Activated CD4-positive, alpha-beta memory T cell treated with anti-CD3 and anti-CD28 coated beads, Interleukin-2, amount 10 ng/mL, durations not matched to agents 7 days and 5 days (primary cell): ENCODE measurements at places on chromosomes 5 and 9.
A peak's percentile ranks its signal among the peaks of the same experiment; 100 is the strongest.

DNA sequence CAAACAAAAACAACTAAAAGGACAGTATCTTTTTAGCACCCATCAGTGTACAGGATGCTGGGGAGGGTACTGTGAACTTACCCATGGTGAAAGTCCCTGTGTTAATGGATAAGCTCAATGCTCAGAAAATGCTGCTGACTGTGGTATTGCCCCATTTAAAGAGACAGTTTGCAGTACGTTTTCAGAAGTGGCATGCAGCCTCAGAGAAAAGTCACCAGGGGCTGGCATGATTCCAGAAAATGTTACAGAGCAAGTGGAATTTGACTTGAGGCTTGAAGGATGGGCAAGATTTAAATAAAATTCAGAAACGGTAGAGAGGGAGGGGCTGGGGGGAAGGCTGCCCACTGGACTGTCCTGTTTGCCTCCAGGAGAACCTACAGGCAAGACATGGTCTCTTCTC lies 7.2 kb downstream of the S1PR3 start:
- no peak for DNase-seq

- no peak for DNase-seq
Observed at GRCh38 chr5:17463653-17464052, 34.4 kb upstream of the TAF11L2 start.

DNA sequence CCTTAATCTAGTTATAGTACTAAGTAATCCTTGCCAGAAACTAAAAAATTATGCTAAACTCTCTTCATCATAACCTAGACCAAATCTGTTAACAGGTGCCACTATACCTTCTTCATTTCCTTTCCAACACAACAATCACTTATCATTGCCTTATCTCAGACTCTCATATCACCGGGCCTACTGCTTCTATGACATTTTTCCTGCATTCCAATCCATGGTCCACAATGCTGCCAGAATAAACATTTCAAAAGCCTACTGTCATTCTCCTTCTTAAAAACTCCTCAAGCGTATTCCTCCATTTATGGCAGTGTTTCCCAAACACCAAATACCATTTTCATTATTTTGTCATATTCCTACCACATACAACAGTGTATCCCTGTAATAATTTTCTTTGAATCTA lies 6.5 kb downstream of the PPP6C start:
- no peak for DNase-seq

DNA sequence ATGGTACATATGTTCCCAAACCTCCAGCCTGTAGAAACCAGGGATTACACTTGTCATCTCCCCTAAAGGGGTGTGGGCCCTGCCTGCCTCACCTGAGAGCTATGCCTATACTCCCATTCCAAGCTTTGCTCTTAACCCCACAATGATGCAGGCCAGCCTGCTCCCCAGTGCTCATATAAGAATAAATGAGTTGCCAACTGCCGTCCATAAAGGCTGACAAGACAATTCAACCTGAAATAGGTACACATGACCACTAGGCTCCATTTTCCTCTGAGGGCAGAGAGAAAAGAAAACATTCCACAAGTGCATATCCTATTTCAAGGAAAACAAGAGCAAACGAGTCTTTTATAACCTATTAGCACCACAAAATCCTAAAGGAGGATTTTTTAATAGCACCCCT lies 28.4 kb downstream of the SKP1 start:
- no peak for DNase-seq

DNA sequence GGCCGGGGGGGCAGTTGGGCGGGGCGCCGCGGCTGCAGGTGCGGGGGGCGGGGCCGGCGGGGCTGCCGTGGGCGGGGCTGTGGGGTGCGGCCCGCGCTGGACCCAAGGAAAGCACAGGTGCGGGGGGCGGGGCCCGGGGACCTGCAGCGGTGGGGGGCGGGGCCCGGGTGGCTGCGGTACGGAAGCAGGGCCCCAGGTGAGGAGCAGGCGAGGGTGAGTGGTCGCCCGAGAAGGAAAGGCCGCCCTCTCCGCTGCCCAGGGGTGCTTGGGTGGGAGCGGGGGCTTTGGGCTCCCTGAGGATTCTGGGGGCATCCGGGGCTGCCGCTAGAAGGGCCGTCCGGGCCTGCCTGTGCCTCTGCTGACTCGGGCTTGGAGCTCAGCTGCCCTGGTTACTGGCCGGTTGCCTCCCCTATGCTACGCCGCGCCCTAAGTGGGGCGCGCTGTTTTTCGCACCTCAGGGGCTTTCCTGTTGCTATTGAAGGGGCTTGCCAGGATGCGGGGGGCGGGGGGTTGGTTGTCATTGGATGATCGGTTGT lies 767 bp downstream of the RALGPS1 start:
- peak; percentile 44 for DNase-seq

DNA sequence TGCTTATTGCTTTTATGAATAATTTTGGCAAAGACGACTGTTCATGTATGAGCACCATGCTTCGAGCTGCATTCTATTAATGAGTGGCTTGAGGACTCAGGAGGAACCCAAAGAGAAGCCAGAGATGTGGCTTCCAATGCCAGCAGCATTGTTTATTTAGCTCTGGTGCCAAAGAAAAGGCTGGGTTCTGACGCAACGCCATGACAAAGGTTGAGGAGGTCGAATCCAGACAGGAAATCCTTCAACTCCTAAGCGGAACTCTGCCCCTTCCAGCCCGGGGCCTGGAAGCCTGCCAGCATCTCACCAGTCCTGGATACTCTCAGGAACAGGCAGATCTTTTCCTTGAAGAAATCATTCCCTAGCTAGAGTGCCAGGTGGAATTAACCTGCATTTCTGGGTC lies 104.4 kb downstream of the ARHGAP26 start:
- no peak for DNase-seq

GRCh38 chr9:36503172-36504088 lies 69.3 kb upstream of the MELK start:
- DNase-seq: no peak

- DNase-seq: no peak
Observed at GRCh38 chr5:156589104-156589945, 260.8 kb upstream of the PPP1R2B start.

- no peak for DNase-seq
Observed at GRCh38 chr5:82984786-82985735, 92.1 kb downstream of the TMEM167A start.

GRCh38 chr5:82591021-82591515 lies 312.9 kb upstream of the RPS23 start:
- DNase-seq: no peak

DNA sequence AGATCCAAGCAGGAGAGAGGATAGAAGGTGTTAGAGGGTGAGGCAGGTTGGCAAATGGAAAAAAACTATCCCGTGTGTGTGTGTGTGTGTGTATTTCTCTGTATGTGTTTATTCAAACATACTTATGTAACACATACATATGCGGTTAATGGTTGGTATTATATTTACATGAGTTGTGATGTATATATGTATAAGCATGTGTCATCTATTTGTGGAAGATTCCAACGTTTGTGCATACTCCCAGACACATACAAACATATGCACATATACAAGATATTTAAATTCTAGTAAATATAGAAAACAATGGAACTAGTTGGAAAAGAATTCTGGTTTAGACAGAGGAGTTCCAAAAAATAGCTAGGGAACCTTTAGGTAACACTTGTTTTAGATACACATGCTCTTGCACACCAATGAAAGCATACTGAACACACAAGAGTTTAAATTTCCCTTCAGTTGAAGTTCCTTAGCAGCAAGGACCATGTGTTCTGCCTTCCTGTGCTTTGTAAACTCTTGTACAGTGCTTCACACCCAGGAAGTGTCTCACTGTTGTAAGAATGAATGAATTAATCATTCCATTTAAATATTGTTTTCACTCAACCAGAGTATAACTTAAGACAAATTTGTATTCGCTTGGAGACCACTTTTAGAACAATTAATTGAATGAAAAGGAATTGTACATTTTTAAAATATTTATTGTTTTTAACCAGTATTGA lies 257.8 kb downstream of the FER start:
- no peak for DNase-seq

DNA sequence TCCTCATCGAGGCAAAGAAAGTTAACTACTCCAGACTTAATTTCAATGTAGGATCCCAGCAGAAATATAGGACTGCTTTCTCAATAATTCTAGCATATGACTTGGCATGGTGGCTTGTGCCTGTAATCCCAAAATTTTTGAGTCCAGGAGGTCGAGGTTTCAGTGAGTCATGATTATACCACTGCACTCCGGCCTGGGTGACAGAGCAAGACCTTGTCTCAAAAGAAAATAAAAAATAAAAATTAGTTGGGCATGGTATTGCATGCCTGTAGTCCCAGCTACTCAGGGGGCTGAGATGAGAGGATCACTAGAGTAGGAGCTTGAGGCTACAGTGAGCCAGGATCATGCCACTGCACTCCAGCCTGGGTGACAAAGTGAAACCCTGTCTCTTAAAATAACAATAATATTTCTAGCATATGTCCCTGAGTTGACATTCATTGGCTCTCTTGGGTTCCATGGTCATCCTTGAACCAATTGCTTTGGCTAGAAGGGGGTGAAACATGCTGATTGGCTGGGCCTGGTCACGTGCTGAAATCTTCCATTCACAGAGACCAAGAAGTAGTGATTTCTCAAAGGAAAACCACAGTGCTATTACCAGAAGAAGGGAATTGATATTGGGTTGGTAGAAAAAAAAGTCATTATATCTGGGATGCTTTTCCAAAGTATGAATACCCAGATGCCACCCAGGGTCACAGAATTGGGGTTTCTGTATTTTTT lies 31.6 kb upstream of the GARNL3 start:
- no peak for DNase-seq

DNA sequence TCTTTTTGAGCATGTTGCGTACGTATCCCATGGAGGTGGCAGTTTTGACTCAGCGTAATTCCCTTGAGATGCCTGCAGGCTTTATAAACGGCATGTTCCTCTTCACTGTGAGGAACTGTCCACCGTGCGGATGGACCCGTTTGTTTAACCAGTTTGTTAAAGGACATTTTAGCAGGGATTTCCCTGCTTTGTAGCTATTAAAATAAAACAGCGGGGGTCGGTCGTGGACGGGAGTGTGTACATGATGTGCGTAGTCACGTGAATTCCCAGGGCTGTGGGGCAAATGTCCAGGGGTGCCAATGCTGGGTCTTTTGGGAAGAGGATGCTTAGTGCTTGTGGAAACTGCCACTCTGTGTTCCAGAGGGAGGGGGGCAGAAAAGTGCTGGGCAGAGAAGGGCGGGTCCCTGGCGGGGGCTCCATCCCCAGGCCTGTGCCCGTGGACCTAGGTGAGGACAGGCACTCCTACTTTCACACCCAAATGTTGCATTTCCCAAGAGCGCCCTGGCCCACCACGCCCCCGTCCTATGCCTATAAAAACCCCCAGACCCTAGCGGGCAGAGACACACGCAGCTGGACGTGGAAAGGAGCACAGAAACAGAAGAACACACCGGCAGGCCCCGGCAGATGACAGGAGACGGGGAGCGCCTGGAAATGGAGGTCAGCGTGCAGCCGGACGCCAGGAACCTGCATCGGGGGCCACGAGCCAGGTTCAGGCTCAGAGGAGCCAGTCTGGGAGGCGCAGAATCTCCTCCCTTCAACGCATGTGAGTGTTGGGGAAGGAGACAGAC lies 4.0 kb upstream of the TERT start:
- DNase-seq: no peak

DNA sequence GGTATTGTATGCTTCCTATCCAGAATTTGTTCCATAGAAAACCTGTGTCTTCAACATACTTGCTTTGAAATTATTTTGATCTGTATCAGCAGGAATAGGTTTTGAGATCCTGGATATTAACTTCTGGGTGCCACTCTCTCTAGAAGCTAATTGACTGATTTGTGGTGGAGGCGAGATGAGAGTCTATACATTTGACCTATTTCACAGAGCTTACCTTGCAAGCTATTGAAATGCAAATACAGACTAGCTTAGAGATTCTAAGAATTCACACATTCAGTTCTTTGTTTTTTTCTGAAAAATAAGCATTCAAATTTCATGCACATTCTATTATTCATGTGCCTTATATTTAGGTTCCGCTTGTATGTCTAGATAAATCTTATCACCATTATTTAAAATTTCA lies 246.3 kb downstream of the MAST4 start:
- DNase-seq: no peak

DNA sequence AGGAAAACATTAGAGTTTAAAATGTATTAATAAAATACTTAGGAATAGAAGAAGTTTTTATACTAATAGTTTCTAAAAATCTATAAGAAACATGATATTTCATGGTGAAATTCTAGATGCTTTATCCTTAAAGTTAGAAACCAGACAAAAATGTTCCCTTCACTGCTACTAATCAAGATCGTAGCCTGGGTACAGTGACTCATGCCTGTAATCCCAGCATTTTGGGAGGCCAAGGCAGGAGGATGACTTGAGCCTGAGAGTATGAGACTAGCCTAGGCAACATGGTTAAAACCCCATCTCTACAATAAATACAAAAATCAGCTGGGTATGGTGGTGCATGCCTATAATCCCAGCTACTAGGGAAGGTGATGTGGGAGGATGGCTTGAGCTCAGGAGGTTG lies 30.4 kb upstream of the KLF9 start:
- DNase-seq: no peak

DNA sequence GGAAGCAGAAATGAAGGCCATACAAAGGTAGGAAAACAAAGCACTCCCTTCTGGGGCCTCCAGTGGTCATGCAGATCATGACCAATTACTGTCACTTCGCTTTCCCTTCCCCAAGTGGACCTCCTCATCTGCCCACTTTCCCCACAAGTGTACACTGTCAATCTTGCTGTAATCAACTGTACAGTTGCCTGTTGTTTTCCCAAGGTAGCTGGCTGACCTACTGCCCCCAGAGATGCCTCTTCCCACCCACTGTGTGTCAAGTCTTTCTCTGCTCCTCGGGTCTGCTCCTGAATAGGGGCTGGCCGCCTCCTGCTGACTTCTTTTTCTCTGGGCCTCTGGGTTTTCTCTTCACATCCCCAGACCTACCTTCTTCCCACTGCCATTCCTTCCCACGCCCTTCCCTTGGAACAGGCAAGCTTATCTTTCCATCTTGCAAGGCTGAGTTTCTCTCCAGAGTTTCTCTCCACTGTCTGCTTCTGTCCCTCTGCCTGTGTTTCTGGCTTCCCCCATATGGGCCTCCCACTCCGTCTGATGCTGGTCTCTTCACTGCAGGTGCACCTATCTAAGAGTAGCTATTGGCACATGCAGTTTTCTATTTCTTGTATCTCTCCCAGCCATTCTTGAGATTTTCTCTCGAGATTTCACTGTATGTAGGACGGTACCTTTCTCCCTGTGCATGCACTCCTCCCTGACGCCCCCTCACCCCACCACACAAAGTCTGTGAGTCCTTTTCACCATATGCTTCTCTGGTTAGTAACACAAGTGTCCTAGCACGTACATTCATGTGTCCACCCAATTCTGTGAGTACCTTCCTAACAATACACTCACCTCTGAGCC lies 2.4 kb downstream of the ELL2 start:
- DNase-seq: no peak

- DNase-seq: no peak
Observed at GRCh38 chr5:125129151-125129806, 382.8 kb upstream of the ZNF608 start.

DNA sequence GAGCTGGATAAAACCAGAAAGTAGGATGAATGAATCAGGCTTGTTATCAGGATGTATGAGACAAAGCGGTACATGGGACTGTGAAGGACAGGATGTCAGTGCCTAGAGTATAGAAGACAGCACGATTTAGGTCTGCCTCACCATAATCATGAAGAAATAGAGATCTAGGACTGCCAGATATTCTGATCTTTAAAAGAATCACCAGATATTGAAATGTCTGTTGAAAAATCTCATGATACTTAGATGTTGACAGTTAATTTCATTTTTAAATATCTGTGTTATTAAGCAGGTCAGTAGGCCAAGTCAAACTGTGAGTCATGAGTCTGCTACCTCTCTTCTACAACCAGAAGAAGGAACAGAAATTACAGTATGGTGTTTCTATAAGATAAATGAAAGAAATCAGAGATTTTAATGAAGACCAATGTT lies 65.0 kb downstream of the ST8SIA4 start:
- no peak for DNase-seq
